ENCODE measurements at places on chromosomes 2 and 18.

- no peak for DNase-seq
Observed at GRCh38 chr2:99918389-99918788, 224.0 kb downstream of the AFF3 start.

GRCh38 chr2:179447839-179448447, 183.3 kb upstream of the SESTD1 start:
- DNase-seq, result no peak

DNA sequence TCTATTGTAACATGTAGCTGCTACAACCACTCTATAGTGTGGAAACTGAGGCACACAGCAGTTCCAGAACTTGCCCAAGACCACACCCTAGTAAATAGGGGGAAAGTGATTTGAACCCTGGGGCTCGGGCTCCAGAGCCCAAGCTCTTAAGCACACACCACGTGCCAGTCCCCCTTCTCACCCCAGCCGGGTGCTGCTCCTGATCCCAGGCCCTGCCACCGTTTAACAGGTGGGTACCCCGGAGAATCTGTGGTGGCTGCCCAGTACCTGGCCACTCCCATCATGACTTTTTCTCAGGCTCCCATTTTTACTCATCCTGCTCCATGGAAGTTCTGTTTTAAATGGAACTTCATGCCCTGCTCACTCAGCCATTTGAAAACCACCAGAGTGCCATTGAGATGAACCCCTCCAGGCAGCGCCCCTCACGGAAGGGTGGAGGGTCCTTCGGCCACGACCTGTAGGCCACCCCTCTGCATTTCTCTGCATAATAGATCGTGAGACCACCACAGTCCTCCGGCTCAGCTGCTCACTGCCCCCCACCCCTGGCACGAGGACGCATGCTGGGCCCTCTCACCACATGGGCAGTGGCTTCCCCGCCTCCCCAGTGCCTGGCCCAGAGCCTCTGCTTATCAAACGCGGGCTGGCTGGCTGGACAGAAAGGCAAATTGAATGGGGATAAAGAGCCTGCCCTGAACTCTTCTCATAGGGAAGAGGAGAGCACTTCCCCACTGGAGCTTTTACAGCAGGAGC, 42.1 kb downstream of the TMEM37 start:
- no peak for DNase-seq

DNA sequence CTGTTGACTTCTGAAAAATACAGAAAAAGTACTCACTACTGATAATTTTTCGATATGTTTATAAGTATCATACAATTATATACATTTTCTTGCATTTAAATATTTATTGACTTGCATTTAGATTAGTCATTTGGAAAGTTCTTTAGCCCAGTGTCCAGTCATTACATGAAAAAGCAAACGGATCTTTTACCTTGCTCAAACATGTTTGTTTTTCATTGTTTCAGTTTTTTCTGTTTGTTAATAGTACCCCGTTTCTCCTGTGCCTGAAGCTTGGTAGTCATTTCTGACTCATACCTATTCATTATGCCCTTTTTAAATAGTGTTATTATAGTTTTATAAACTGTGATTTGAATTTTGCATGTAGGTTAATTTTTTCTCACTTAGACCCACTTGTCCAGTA, 28.1 kb downstream of the CEP192 start:
- DNase-seq, result no peak

GRCh38 chr2:2664989-2665833, 334.1 kb upstream of the MYT1L start:
- no peak for DNase-seq

GRCh38 chr2:69102041-69102593, 89.1 kb downstream of the ANTXR1 start:
- no peak for DNase-seq

DNA sequence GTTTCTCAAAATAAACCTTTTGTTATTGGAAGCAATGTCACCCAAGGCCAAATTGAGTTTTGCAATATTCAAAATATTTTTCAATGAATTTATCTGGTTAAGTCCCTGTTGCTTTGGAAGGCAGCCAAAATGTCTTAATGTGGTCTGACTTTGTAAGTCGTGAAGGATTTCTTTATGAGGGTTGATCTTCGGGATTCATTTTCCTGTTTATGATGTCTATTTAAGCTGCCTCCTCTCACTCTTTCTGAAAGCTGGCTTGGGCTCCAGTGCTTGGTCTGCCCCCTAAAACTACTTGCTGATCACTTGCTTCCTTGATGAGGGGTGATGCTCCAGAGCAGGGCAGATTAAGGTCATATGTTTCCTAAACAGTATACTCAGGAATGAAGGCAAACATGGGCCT, 141.1 kb downstream of the ANTXR1 start:
- DNase-seq, result no peak

GRCh38 chr18:27017901-27018500, 152.5 kb upstream of the AQP4 start:
- DNase-seq, result no peak

DNA sequence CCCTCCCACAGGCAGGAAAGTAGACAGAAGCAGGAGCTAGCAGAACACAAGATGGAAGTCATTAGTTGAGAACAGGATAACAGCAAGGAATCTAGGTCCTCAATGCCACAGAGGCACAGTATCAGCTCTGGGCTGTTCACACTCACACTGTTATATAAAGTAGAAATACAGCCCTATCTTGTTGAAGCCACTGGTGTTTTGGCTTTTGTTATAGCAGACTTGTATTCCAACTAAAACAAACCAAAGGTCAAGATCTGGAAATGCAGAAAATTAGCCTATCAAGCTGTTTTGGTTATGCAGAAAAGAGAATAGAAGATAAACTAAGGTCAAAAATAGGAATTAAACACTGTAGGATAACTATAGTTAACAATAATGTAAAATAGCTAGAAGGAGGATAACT, 37.5 kb upstream of the L3MBTL4 start:
- no peak for DNase-seq

DNA sequence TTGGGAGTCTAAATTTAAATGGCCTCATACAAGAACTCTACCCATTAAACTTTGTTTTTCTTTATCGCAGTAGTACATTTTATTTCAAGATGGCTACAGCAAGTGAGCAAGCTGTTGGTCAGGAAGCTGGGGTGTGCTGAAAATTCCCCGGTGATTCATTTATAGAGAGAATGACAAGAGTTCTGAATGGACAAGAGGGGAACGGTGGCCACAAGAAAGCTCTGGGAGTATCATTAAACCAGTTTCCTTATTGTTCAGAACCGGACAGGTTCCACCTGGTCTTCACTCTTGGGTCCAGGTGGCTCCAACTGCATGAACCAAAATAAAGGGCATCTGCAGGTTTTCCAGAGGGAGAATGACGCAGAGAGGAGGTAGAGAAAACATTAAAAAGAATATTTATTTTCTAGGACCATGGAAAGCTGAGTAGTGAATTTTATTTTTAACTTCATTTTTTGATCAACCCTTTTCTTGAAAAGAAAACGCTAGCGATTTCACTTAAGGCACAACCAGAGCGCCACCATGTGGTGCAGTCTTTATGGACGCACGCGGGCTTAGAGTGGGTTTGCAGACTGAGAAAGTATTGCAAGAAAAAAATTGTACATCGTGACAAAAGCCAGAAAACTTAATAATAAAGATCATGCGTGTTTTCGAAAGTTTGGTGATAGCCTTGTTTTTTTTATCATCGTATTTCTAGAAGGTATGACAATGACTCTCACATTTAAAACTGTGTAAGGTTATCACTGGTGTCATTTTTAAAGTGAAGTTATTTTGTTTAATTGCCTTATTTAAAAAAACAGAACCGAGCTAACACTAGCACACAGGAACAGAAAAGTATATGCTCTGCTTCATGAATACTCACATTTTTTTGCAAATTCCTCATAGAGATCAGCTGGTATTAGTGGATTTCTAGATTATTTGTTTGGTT, 97.9 kb upstream of the NOL4 start:
- DNase-seq, result peak; percentile 4

DNA sequence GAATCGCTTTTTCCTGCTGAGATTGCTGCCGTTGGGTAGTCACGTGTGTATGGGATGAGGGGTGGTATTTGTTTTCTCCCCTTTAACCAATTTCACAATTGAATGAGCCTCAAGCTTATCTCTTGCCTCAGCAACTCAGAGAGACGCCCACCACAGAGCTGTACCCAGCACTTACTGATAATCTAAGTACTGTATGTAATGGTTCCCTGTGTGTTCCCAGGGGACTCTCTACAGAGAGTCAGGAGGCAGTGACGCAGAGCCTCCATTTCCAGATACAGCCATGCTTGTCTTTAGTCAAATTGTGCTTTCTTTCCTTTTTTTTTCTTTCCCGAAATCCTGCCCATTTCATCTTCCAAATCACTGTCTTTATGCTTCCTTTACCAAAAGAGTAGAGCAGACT, 1102.1 kb upstream of the KLHL29 start:
- DNase-seq, result no peak

- DNase-seq, result peak; percentile 29
Observed at GRCh38 chr2:209091056-209091455, 332.8 kb upstream of the MAP2 start.

DNA sequence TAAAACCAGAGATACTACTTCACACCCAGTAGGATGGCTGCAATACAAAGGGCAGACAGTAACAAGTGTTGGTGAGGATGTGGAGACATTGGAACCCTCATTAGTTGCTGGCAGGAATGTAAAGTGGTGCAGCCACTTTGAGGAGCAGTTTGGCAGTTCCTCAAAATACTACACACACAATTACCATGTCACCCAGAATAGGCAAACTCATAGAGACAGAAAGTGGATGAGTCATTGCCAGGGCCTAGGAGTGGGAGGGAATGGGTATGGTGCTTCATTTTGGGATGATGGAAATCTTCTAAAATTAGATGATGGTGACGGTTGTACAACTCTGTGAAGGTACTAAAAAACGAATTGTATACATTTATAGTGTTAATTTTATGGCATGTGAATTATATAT, 54.8 kb downstream of the ATP9B start:
- no peak for DNase-seq

GRCh38 chr2:4258563-4258962, 555.2 kb downstream of the DCDC2C start:
- no peak for DNase-seq
